ENCODE measurements at places on chromosomes 16 and 17. TPM values are rescaled to one million over a fixed set of nuclear protein-coding genes. Genes with fewer than 3 reads are reported as not detected.

- no peak for DNase-seq
These were observed 23.6 kb downstream of the ADAD2 start for GRCh38 chr16:84214451-84215066.

- DNase-seq = no peak
These were observed 340.1 kb upstream of the ZFHX3 start for GRCh38 chr16:73387979-73388378.

The KRTAP3-2 gene
- total RNA-seq = not detected

- DNase-seq = no peak
These were observed 212.8 kb upstream of the CDH8 start for GRCh38 chr16:62249069-62249468.

The ZNF287 gene
- 6.1 TPM for total RNA-seq

- DNase-seq = no peak
These were observed 334.1 kb downstream of the TOX3 start for GRCh38 chr16:52212841-52213240.

DNA sequence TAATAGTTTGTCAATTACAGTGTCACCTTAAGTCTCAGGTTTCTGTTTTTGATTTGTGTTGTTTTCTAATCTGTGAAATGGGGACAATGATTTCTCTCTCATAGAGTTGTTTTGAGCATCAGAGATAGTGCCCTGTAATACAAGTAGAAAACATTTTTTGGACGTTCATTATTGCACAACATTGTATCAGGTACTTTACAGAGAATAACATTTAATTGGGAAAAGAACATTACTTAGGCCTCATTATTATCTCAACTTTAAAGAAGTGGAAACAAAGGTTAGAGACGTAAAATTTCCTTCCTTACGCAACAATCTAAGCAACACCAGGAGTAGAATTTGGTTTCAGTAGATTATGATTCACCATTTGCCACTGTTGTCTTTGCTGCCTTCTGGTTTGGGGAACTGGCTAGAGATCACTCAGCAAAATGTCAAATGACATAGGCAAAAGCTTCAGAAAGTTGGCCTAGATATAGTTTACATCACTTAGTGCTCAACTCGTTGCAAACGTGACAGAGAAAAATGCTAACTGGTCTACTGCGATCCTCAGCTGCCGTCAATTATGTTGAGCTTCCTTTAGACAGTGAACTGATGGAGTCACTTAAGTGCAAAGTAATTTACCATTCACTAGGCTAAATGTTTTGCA is 1026.8 kb downstream of the CDH11 start:
- no peak for DNase-seq

- DNase-seq = no peak
These were observed 26.9 kb downstream of the ADCY9 start for GRCh38 chr16:4089251-4089810.

DNA sequence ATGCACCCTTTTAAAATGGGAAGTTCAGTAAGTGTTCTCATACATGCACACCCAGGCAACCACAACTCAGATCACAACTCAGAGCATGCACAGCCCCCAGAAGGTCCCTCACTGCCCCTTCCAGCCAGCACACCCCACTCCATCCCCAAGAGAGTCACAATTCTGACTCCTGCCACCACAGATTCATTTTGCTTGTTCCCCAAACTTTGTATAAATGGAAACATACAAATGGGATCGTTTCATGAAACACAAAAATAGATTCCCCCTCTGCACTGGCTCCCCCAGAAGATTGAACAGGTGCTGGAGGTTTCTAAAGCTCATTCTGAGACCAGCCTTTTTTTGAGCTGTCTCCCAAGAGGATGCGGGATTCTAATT is 3.3 kb upstream of the TNFRSF13B start:
- DNase-seq = no peak

The BAIAP2 gene
- total RNA-seq = 137 TPM

DNA sequence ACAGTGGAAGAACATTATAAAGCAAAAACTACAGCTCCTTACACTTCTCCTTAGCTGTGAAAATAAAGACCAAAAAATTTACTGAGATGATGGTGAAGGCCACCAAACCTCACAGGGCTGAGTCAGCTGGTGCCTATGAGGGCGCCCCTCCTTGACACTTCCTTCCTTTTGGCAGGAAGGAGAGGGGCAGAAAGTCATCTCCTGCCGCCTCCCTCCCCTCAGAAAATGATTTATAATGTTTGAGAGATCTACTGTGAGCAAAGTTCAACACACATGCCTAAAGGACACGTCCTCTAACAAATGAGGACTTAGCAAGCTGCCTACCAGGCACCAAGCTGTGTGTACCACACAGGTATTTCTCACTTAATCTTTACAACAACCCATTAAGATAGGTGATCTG is 245.7 kb downstream of the PRKCA start:
- peak; percentile 36 for DNase-seq

The CD300LF gene
- total RNA-seq = 3.9 TPM

The DNAH17 gene
- not detected for total RNA-seq

GRCh38 chr17:69733171-69734012 is 318.9 kb downstream of the MAP2K6 start:
- no peak for DNase-seq

DNA sequence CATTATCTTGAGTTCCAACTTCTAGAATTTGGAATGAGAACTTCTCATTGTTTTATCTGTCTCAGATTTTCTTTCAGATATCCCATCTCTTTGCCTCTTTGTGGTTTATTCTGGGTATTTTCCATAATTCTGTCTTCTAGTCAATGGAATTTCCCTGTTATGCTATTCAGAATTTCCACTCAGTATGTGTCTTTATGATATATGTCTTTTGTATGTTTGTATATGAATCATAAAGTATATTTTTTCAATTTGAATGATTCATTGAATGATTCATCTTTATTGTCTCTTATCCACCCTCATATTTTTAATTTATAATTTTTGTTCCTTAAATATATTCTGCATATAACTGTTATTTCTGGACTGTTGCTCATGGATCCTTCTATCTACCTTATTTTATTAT is 729.7 kb upstream of the GOT2 start:
- DNase-seq = no peak

The MYH11 gene
- 1,909 TPM for total RNA-seq

Measured in stomach (tissue), 19 donors.